Activated CD8-positive, alpha-beta T cell treated with anti-CD3 and anti-CD28 coated beads, Interleukin-2, amount 10 ng/mL, durations not matched to agents 7 days and 5 days (primary cell): ENCODE measurements at places on chromosomes 1 and 21. TPM values are rescaled to one million over a fixed set of nuclear protein-coding genes. Genes with fewer than 3 reads are reported as not detected.

Gene MCOLN2
- total RNA-seq = 12.9 TPM

GRCh38 chr1:100512803-100513352 is 25.1 kb upstream of the GPR88 start:
- H3K36me3 ChIP-seq = peaks cover 18% of the 10 kb centered on the region
- no peak overlapping the region for H3K4me3 ChIP-seq
- H3K4me1 ChIP-seq = peaks cover 12% of the 10 kb centered on the region
- no peak overlapping the region for H3K27ac ChIP-seq

DNA sequence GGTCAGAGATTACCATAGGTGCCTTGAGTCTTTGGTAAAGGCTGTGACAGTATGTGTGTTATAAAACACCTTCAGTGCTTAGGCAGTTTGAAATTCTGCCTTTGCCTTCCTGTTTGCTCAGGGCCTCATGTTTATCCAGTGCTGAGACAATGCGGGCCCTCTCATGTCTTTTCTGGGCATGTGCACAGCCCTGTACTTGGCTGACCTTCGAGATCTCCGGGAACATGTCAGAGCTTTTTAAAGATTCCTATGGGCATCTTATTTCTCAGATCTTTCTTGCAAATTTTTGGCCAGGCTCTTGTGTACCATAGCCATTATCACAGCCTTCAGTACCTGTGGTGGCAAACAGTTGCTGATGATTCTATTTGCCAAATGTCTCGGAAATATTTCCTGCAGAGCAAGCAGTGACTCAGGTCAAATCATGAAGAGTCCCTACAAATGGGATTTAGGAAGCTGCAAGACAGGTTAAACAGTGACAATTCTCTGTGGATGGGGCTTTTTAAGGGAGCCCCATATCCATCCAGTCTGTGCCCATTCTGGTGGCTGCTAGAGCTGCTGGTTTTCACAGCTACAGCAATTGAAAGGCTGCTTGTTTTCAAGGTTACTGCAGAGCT is 42.1 kb downstream of the HOOK1 start:
- DNase-seq = no peak
- no peaks in the 10 kb centered on the region for H3K27me3 ChIP-seq

GRCh38 chr1:246063013-246063616 is 444.0 kb downstream of the SMYD3 start:
- no peaks in the 10 kb centered on the region for H3K36me3 ChIP-seq
- no peak for DNase-seq
- H3K4me3 ChIP-seq = no peak overlapping the region
- H3K27me3 ChIP-seq = no peaks in the 10 kb centered on the region
- peaks cover 8% of the 10 kb centered on the region for H3K4me1 ChIP-seq

DNA sequence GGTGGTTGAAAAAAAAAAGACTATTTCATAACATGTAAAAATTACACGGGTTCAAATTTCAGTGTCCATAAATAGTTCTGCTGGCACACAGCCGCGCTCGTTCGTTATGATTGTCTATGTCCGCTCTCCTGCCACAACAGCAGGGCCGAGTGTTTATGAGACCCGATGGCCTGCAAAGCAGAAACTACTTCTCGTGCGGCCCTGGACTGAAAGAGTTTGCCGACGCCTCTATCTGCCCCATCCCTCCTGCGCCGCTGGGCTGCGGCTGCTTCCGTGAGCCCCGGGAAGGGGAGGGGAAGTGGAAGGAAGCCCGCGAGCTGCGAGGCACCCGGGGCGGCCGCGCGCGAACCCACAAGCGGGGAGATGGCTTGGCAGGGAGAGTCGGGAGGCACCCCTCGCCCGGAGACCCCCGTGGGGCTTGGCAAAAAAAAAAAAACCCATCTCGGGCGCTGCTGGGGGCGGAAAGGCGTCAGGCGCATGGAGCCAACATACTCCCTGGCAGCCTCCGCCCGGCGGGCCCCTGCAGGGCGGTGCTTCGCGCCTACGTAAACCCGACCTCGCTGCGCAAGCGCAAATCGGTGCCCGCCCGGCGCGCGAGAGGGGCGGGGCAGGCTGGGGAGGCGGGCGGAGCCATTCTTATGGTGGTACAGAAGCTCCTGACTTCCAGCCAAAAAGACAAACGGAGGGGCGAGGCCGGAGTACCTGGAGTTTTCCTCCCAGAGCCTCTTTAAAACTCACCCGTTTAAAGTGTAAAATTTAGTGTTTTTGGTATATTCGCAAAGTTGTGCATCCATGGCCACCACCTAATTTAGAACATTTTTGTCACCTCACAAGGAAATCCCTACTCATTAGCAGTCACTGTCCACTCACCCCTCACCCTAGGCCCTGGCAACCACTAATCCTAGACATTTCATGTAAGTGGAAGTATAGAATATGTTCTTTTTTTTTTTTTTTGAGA is 8.3 kb downstream of the SLC27A3 start:
- peaks cover 26% of the 10 kb centered on the region for H3K4me1 ChIP-seq
- H3K4me3 ChIP-seq = peak overlapping the region; percentile 88
- DNase-seq = peak; percentile 94
- peak overlapping the region; percentile 97 for H3K27ac ChIP-seq
- peaks cover 14% of the 10 kb centered on the region for H3K36me3 ChIP-seq

DNA sequence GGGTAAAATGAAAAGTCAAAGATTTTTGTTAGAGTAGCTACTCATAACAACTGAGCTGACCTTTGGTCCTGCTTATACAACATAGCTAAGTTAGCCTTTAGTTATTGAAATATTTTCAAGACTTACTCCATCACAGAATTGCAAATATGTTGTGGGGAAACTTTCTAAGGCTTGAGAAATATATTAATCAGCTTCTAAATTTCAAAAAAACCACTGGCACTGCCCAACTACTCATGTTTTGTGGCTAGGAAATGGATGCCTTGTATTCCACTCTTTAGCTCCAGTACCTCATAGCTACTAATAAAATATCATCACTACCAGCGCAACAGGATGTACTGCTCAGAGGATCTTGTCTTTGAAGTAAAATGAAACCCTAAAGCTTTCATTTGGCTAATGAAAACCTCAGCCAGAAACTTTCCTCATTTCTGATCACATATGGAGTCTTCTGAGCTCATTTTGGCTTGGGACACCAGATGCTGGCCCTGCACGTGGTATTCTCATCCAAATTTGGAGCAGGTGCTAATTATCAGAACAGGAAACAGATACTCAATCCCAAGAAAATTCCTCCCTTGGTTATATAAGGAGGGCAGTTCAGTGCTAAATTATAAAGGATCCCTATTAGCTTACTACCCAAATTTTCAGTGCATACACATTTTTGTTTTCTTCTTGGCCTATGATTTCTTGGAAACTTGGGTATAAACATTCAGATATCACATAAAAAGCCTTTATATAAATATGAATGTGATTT is 690.7 kb downstream of the ADGRL2 start:
- no peaks in the 10 kb centered on the region for H3K4me1 ChIP-seq
- DNase-seq = no peak
- no peak overlapping the region for H3K4me3 ChIP-seq
- H3K27ac ChIP-seq = no peak overlapping the region
- H3K36me3 ChIP-seq = no peaks in the 10 kb centered on the region

GRCh38 chr1:8754993-8755392 is 62.4 kb downstream of the RERE start:
- DNase-seq = no peak
- H3K4me3 ChIP-seq = no peak overlapping the region
- H3K27me3 ChIP-seq = no peaks in the 10 kb centered on the region

Gene CR1
- 0.08 TPM for total RNA-seq

- peak overlapping the region; percentile 99 for H3K27ac ChIP-seq
- H3K4me1 ChIP-seq = peaks cover 46% of the 10 kb centered on the region
- DNase-seq = peak; percentile 59
- H3K27me3 ChIP-seq = peaks cover 20% of the 10 kb centered on the region
- H3K4me3 ChIP-seq = peak overlapping the region; percentile 99
- H3K36me3 ChIP-seq = peaks cover 6% of the 10 kb centered on the region
Measured at GRCh38 chr1:206685769-206686477, 1.2 kb downstream of the MAPKAPK2 start.

DNA sequence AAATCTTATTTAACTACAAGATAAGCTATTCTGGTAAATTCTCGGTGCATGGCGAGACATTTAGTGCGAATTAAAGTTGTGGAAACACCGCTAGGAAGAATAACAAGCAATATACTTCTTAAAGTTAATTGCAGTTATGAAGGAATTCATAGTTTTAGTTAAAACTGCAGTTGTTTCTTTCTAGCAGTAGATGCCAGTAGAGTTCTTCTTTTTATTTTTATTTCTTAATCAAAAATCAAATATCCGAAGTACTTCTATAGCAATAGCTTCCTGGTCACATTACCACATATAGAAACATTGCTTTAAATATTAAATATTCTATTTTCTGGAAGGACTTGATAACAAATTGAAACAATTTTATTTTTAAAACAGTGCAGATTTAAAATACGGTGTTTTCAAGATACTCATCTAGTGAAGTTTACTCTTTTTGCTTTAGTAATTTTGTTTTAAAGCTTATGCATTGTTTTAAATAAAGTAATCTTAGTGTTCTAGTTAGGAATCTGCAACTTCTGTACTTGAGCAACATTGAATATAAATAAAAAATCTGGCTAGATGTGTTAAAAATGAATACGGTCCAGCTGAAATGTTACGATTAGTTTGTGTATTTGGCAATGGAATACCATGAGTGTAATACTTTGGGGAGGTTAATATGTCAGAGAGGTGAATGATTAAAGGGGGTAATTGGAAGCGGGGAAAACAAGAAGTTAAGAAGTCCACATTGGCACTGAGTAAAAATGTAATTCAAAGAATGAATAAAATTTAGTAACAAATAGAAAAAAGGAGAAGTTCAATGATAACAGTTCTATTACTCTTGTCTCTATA is 2.7 kb upstream of the PRKACB start:
- peaks cover 7% of the 10 kb centered on the region for H3K36me3 ChIP-seq
- no peak overlapping the region for H3K4me3 ChIP-seq
- H3K4me1 ChIP-seq = peaks cover 13% of the 10 kb centered on the region
- DNase-seq = no peak

Gene OXCT2
- total RNA-seq = 0.32 TPM

DNA sequence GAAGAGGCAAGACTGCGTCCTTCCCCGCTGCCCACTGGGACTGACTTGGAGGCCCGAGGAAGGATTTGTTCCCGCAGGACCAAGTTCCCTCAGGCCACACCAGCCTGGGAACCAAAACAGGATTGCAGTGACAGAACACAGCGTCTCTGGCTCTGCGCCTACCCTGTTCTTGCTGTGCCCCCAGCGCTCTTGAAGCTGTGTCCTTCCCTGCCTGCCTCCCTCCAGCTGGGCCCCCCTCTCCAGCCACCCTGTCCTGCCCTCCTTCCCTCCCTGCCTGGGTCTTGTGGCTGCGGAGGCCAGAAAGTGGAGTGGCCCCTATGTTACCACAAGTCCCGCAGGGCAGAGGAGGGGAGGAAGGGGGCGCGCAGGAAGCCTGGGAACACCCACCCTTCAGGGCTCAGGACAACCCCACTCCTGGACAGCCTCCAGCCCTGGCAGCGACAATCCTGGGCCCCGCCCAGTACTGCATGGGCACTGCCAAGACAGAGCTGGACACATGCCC is 164.9 kb downstream of the DYRK1A start:
- no peaks in the 10 kb centered on the region for H3K36me3 ChIP-seq
- DNase-seq = no peak
- H3K27ac ChIP-seq = no peak overlapping the region
- no peak overlapping the region for H3K4me3 ChIP-seq

DNA sequence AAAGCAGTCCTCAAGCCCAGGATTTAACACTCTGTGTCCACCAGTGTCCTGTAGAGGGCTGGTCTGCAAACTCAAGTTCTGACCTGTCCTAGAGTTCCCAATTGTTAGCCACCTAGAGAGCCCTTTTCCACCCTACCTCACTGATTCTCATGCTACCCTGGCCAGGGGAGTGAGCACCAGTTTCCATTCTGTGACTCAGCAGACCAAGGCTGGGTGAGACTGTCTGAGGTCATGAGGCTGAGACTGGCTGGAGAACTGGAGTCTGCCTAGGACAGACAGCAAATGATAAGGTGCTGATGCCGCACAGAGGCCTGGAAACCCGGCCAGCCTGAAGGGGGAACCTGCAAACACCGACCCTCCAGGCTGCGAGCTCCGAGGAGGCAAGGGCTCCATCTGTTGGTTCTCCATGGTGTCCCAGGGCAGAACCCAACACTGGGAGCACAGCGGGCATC is 13.7 kb downstream of the GLIS1 start:
- DNase-seq = no peak
- no peak overlapping the region for H3K4me3 ChIP-seq
- H3K4me1 ChIP-seq = no peaks in the 10 kb centered on the region
- peaks cover 2% of the 10 kb centered on the region for H3K27me3 ChIP-seq
- H3K36me3 ChIP-seq = no peaks in the 10 kb centered on the region

DNA sequence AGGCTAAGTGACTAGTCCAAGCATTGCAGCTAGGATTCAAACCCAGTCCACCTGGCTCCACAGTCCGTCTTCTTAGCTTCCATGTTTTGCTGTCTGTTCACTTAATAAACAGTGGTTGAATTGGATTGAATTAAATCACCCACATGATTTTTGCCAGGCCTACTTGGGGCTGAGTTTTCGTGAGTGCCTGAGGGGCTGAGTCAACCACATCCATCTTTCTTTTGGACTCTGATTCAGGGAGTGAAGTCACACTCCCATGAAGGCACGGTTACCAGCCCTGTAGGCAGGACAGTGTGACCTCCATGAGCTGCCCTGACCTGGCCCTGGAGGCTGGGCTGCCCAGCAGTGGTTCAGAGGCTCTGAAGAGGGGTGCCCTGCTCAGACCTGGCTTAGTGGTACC is 123.7 kb downstream of the ACTL8 start:
- H3K27ac ChIP-seq = no peak overlapping the region
- H3K4me1 ChIP-seq = no peaks in the 10 kb centered on the region
- no peak overlapping the region for H3K4me3 ChIP-seq
- no peaks in the 10 kb centered on the region for H3K36me3 ChIP-seq
- no peak for DNase-seq
- H3K27me3 ChIP-seq = no peaks in the 10 kb centered on the region

GRCh38 chr1:207315435-207315834 is 6.0 kb upstream of the CD55 start:
- peaks cover 2% of the 10 kb centered on the region for H3K27me3 ChIP-seq
- no peak overlapping the region for H3K4me3 ChIP-seq
- H3K4me1 ChIP-seq = peaks cover 12% of the 10 kb centered on the region
- DNase-seq = no peak

GRCh38 chr1:8764293-8764937 is 53.0 kb downstream of the RERE start:
- no peak for DNase-seq
- H3K4me1 ChIP-seq = peaks cover 4% of the 10 kb centered on the region
- no peaks in the 10 kb centered on the region for H3K36me3 ChIP-seq
- H3K4me3 ChIP-seq = no peak overlapping the region
- no peaks in the 10 kb centered on the region for H3K27me3 ChIP-seq
- H3K27ac ChIP-seq = no peak overlapping the region

DNA sequence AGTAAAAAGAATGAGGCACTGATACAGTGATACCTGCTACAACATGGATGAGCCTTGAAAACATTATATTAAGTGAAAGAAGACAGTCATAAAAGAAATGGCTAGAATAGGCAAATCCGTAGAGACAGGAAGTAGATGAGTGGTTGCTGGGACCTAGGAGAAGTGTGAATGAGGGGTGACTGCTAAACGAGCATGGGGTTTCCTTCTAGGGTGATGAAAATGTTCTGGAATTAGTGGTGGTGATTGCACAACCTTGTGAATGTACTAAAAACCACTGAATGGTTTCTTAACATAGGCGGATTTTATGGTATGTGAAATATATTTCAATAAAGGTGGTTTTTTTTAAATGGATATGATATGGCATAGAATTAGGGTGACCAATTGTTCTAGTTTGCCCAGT is 12.6 kb upstream of the SERINC2 start:
- H3K27ac ChIP-seq = no peak overlapping the region
- H3K27me3 ChIP-seq = peaks cover 9% of the 10 kb centered on the region
- no peak for DNase-seq
- no peak overlapping the region for H3K4me3 ChIP-seq

GRCh38 chr1:230408971-230409370 is 17.2 kb downstream of the PGBD5 start:
- H3K4me1 ChIP-seq = no peaks in the 10 kb centered on the region
- H3K4me3 ChIP-seq = no peak overlapping the region
- H3K27ac ChIP-seq = no peak overlapping the region
- DNase-seq = no peak
- peaks cover 18% of the 10 kb centered on the region for H3K27me3 ChIP-seq
